ENCODE measurements at places on chromosomes 7 and 10. TPM values are rescaled to one million over a fixed set of nuclear protein-coding genes. Genes with fewer than 3 reads are reported as not detected.

TRPV5 gene
- total RNA-seq: not detected

SPDYE2B gene
- not detected for total RNA-seq

OIT3 gene
- 0.17 TPM for total RNA-seq

TMUB1 gene
- total RNA-seq: 31.2 TPM

GRK5 gene
- 15.7 TPM for total RNA-seq

GJD4 gene
- not detected for total RNA-seq

MPLKIP gene
- 50.2 TPM for total RNA-seq

CXCL12 gene
- total RNA-seq: 65.5 TPM

LIPN gene
- not detected for total RNA-seq

TDRD1 gene
- total RNA-seq: not detected

DNA sequence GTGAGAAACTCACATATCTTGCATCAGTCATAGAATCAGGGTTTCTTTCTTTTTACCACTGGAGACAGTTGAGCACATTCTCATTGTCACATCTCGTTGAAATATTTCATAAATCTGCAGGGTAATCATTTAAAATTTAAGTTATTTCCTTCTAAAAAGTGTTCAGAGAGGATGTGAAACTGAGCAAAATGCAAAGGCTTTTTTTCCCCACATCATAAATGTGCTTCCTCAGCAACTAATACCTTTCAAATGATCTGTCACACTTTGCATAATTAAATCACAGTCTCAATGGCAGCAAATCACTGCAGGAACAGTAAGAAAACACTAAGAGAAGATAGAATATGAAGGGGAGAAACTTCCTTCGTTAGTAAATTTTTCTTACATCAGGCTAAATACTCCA is 187.5 kb downstream of the EVX1 start:
- no peaks in the 10 kb centered on the region for H3K4me1 ChIP-seq
- H3K4me3 ChIP-seq: no peak overlapping the region

- peak overlapping the region; percentile 78 for H3K27ac ChIP-seq
- no peak overlapping the region for H3K4me3 ChIP-seq
- peaks cover 34% of the 10 kb centered on the region for H3K4me1 ChIP-seq
- no peak for DNase-seq
- H3K27me3 ChIP-seq: no peaks in the 10 kb centered on the region
Measured at GRCh38 chr7:70710011-70710480, 421.9 kb upstream of the GALNT17 start.

DNA sequence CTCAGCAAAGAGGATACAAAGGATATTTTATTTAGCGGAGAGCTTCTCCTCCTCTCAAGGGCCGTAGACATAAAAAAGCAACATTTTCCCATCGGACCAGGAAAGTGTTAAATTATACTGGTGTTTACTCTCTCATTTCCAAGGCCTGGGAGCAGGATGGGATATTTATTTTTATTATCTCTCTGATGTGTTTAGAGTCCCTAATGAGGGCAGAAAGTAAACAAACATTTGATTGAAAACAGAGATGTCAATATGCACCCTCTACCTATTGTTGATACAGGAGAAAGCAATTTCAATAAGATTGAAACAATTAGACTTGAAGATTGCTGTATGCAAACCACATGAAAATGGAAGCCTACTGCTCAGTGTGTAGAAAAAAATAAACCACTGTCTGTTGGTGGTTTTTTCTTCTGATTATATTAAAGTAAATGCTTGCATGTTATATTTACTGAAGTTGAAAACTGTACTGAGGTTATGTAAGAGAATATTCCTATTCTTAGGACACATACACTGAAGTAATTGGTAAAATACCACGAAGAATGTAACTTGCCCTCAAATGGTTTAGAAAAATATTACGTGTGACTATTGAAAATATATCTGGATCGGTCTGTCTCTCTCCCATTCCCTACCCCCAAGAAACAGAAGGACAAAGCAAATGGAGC is 59.3 kb downstream of the ATXN7L1 start:
- H3K36me3 ChIP-seq: peaks cover 10% of the 10 kb centered on the region
- H3K27ac ChIP-seq: no peak overlapping the region
- peaks cover 19% of the 10 kb centered on the region for H3K4me1 ChIP-seq
- H3K27me3 ChIP-seq: no peaks in the 10 kb centered on the region
- DNase-seq: no peak

DNA sequence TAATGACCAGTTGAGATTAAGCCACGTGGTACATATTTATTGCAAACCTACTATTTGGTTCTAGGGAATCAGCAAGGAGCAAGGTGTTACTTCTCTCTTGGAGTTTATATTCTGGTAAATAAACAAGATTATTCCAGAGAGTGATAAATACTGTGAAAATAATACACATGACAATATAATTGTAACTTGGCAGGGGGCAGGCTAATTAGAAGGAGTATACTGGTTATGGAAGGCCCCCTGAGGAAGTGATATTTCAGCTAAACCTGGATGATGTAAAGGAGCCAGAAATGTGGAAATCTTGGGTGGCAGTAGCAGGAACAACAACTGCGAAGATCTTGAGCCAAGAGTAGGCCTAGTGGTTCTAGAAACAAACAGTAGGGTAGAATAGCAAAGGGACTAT is 111.8 kb downstream of the SDK1 start:
- no peaks in the 10 kb centered on the region for H3K4me1 ChIP-seq
- no peaks in the 10 kb centered on the region for H3K27me3 ChIP-seq
- H3K4me3 ChIP-seq: no peak overlapping the region

GRCh38 chr7:78148166-78148894 is 349.8 kb downstream of the PHTF2 start:
- H3K27me3 ChIP-seq: no peaks in the 10 kb centered on the region
- DNase-seq: no peak
- no peak overlapping the region for H3K4me3 ChIP-seq
- H3K4me1 ChIP-seq: peaks cover 22% of the 10 kb centered on the region

DNA sequence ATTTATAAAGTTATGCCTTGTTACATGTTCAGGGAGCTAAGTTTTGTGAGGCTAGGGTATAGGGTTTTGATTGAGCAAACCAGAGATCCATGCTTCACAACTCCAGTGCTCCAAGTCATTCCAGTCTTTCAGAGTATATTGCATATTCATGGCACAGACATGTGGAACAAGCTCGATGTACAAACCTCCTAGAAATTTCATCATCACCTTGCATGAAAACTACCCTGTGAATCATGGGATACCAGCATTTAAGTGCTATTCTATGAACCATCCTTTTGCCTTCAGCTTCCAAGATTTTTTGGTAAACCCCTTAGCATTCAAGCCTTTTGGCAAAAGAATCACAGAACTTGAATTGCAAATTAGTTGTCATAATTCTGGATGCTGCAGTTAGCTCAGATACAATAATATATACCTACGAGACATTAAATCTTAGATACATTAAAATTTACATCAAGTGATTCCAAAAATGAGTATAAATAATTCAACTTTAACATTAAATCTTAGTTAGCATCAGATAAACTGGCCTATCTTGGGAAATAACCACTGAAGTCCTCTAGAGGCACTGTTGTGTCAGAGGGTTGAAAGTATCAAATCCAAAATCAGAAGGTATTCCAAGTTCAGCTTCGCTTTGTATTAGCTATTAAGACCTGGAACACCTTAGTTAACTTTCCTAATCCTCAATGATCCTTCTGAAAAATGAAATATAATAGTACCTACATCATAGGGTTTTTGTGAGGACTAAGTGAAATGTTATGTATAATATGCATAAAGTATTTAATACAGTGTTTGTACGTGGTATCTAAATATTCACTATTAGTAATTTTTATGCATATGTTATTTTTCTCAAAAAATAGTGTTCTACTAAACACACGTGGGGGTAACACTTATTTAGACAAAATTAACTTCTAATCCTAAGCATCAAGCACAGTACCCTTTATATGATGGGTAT is 55.5 kb upstream of the CABCOCO1 start:
- H3K27ac ChIP-seq: no peak overlapping the region
- H3K36me3 ChIP-seq: no peaks in the 10 kb centered on the region

DNA sequence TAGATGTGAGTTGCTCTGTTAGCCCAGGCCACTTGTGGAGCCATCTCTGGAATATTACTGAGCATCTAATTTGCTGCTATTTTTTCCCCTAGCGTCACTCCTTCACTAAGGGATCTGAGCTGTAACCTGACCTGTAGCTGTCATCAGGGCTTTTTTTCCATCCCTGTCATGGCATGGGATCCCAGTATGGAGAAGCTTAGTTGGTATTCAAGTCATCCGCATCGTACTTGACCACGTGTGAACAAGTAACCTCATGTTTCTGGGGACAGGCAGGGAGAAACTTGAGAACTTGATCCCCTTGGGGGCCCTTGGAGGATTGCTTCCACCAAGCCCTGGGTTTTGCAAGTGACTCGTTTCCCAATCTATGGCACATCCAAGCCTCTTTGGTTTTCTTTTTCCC is 474.4 kb upstream of the GALNT17 start:
- no peak overlapping the region for H3K27ac ChIP-seq
- H3K4me3 ChIP-seq: no peak overlapping the region
- H3K27me3 ChIP-seq: no peaks in the 10 kb centered on the region
- no peaks in the 10 kb centered on the region for H3K36me3 ChIP-seq
- H3K4me1 ChIP-seq: no peaks in the 10 kb centered on the region
- no peak for DNase-seq

GRCh38 chr7:39950473-39951225 is 593 bp downstream of the CDK13 start:
- peaks cover 39% of the 10 kb centered on the region for H3K4me1 ChIP-seq
- H3K36me3 ChIP-seq: peaks cover 5% of the 10 kb centered on the region
- H3K27me3 ChIP-seq: no peaks in the 10 kb centered on the region
- DNase-seq: no peak
- H3K4me3 ChIP-seq: peak overlapping the region; percentile 90
- H3K27ac ChIP-seq: peak overlapping the region; percentile 99

DNA sequence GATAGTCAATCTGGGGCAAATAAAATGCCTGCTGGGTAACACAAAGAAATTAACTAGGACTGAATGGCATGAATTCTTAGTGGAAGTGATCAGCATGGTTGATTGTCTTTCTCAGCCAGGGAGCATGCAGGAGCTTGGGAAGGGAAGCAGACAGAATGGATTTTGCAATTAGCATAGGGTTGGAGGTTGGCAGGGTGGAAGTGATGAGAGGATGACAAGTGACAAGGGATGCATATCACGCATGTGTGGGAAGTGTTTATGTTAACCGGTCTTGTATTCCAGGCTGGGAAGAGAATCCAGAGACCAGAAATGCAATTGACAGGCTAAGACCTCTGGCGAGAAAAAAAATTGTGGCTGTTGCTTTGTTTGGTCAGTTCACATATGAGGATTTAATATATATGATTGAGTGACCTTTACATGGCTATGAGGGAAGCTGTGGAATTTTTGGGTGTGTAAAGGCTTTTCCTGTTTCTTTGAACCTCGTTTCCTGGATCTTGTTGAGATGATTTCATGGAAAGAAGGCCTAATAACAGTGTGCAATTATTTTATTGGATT is 8.3 kb downstream of the MDFIC start:
- H3K27me3 ChIP-seq: no peaks in the 10 kb centered on the region
- DNase-seq: no peak
- H3K27ac ChIP-seq: no peak overlapping the region
- peaks cover 4% of the 10 kb centered on the region for H3K4me1 ChIP-seq
- no peak overlapping the region for H3K4me3 ChIP-seq

- DNase-seq: no peak
- no peaks in the 10 kb centered on the region for H3K27me3 ChIP-seq
- no peaks in the 10 kb centered on the region for H3K4me1 ChIP-seq
- H3K27ac ChIP-seq: no peak overlapping the region
Measured at GRCh38 chr10:112769611-112770370, 180.3 kb upstream of the TCF7L2 start.

DNA sequence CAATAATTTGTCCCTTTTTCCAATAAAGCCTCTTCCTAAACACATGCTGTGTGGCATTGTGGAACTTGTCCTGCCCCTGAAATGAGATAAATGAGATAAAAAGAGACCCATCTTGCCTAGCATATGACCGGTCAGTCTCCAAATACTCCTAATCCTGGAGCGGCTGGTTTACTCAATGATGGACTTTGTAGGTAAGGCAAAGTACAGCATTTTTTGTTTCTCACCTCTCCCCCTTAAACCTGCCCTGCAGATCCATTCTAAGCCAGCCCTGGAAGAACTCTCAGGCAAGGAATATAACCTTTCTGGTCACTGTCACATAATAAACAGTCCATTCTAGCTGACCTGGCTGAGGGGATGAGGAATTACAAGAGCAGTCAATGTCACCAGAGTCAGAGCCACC is 110.7 kb downstream of the C1GALT1 start:
- DNase-seq: no peak
- no peaks in the 10 kb centered on the region for H3K4me1 ChIP-seq
- no peak overlapping the region for H3K27ac ChIP-seq
- H3K27me3 ChIP-seq: peaks cover 5% of the 10 kb centered on the region

DNA sequence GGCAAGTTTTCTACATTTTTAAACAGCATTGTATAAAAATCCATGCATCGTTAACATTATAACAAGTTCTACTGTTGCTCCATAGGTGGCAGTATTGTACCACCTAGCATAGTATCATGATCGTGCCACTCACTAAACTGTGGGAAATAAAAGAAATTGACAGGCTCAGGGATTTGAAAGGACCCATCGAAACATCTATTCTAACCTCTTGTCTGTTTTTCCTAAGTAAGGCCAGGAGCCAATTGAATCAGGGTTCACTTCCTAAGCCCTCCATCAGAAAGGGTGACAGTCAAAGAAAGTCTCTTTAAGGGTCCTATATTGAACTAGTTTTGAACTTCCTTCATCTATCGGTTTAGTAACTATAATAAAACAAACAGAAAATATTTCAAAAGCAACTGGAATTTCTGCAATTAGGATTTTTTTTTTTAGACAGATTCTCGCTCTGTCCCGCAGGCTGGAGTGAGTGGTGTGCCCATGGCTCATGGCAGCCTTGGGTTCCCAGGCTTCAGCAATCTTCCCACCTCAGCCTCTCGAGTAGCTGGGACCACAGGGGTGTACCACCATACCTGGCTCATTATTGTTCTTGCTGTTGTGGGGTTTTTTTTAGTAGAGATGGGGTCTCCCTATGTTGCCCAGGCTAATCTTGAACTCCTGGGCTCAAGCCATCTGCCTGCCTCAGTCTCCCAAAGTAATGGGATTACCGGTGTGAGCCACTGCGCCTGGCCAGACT is 9.4 kb downstream of the HACD1 start:
- no peak overlapping the region for H3K4me3 ChIP-seq
- DNase-seq: no peak
- peaks cover 11% of the 10 kb centered on the region for H3K4me1 ChIP-seq
- H3K27ac ChIP-seq: peak overlapping the region; percentile 27
- no peaks in the 10 kb centered on the region for H3K27me3 ChIP-seq

GRCh38 chr7:101781439-101781838 is 36.0 kb upstream of the CUX1 start:
- peaks cover 27% of the 10 kb centered on the region for H3K27me3 ChIP-seq
- DNase-seq: no peak
- H3K36me3 ChIP-seq: no peaks in the 10 kb centered on the region
- H3K27ac ChIP-seq: no peak overlapping the region
- H3K4me3 ChIP-seq: no peak overlapping the region

GRCh38 chr7:19871102-19871501 is 97.7 kb upstream of the TMEM196 start:
- H3K27me3 ChIP-seq: peaks cover 15% of the 10 kb centered on the region
- no peak overlapping the region for H3K27ac ChIP-seq
- H3K4me1 ChIP-seq: no peaks in the 10 kb centered on the region
- no peak overlapping the region for H3K4me3 ChIP-seq
- H3K36me3 ChIP-seq: no peaks in the 10 kb centered on the region

- peaks cover 10% of the 10 kb centered on the region for H3K4me1 ChIP-seq
- no peak overlapping the region for H3K27ac ChIP-seq
- no peak for DNase-seq
- H3K27me3 ChIP-seq: no peaks in the 10 kb centered on the region
Measured at GRCh38 chr7:114519240-114519639, 104.6 kb downstream of the FOXP2 start.
